ENCODE measurements at places on chromosomes 16 and 17.
A peak's percentile ranks its signal among the peaks of the same experiment; 100 is the strongest.

DNA sequence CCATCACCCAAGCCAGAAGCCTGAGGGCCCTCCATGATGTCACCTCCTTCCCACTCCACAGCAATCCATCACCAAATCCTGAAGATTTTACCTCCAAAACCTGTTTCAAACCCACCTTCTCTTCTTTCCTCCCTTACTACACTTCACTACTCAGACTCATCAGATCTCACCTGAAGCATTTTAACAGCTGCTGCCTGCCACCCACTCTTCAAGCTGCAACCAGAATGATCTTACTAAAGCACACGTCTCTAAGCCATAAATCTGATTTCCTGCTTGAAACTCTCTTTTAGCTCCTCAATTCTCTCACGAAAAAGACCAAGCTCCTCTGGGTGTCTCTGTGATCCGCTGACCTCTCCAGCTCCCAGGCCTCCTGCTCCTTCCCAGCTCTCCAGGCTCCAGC is 46.5 kb downstream of the CDK5R1 start:
- no peak for DNase-seq

GRCh38 chr16:15487336-15488284 is 53.2 kb downstream of the BMERB1 start:
- DNase-seq = no peak

- no peak for DNase-seq
These were observed 170.2 kb downstream of the HS3ST3B1 start for GRCh38 chr17:14471052-14471451.

DNA sequence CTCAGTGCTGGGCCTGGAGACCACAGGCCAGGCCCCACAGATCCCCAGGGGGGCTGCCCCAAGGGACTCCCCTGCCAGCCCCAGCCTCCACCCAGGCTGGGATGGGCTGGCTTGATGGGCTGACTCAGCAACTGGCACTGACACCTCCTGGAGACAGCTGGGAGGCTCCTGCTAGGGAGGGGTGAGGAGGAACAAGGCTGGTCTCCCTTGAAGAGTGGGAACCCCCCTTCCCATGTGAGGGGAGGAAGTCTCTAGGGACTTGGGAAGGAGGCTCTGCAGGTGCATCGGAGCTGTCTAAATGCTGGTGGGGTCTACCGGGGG is 10.4 kb downstream of the NHERF1 start:
- peak; percentile 57 for DNase-seq

DNA sequence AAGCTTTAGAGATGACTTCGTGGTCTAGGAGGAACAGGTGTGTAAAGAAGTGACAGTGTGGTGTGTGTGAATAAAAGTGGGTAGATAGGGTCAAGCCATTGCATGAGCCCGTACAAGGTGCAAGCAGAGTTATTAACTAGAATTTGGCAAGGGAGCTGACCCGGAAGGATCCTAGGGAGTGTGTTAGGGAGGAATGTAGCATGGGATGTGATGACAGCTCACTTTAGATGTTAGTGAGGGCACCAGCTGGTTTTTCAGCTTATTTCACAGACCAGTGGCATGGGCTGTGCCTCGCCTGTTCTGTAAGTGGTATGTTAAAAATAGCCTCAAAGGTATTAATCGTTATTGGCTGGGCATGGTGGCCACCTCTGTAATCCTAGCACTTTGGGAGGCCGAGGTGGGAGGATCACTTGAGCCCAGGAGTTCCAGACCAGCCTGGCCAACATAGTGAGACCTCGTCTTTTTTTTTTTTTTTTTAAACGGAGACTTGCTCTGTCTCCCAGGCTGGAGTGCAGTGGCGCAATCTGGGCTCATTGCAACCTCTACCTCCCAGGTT is 8.3 kb downstream of the ANKRD40CL start:
- DNase-seq = no peak

GRCh38 chr16:72751076-72751475 is 296.9 kb downstream of the ZFHX3 start:
- no peak for DNase-seq

DNA sequence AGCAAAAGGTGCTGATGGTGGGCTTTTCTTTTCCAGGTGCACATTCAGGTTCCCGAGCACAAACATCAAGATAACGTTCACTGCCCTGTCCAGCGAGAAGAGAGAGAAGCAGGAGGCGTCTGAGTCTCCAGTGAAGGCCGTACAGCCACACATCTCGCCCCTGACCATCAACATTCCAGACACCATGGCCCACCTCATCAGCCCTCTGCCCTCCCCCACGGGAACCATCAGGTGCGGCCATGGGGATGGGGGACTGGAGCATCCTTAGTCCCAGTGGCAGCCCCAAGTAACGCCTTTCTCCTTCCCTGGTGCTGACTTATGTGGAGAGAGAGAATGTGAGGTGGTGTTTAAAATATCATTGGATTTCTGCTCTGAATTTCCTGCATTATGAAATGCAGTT is 43.8 kb downstream of the FOXK2 start:
- DNase-seq = no peak

GRCh38 chr16:9061358-9061813 is 30.1 kb upstream of the HAPSTR1 start:
- no peak for DNase-seq

DNA sequence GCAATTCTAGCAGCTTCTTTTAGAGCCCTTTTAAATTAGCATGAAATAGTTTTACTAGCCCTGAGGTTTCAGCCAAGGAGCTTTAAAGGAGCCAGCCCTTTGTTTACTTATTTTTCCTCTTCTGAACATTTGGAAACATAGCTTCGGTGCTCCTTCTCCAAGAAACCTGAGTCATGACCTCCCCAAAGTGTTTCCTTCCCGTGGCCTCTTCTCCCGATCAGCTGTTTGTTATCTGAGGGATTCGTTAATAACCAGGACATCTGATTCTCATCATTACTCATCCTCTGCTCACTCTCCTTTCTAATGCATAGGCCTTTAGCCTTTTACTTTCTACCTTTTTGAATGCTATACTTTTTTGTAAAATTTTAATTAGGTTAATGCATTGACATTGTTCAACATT is 204.5 kb downstream of the WWOX start:
- DNase-seq = no peak

- DNase-seq = no peak
These were observed 69.0 kb downstream of the RTN4RL1 start for GRCh38 chr17:1956134-1956533.

DNA sequence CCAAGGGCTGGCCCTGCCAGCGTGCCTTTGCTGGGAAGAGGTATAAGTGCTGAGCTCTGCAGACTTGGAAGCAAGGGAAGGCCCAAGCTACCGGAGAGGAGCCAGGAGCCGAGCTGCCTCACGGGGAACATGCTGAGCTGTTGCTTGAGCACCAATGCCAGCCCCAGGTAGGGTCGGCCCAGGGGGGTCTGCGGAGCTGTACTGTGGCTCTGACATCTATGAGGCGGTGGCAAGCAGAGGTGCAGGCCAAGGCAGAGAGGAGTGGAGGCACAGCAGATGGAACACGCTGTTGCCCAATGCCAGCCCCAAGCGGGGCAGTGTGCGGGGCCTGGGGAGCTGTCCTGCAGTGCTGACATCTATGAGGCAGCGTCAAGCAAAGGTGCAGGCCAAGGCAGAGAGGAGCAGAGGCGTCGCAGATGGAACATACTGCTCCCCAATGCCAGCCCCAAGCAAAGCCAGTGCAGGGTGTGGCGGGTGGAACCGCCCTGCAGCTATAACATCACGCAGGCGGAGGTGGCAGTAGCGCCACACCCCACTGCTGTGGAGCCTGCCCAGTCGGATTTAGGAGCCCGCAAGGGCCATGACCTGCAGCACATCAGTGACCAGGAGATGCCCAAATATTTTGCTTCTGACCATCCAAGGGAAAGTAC is 10.0 kb downstream of the GGA2 start:
- no peak for DNase-seq

DNA sequence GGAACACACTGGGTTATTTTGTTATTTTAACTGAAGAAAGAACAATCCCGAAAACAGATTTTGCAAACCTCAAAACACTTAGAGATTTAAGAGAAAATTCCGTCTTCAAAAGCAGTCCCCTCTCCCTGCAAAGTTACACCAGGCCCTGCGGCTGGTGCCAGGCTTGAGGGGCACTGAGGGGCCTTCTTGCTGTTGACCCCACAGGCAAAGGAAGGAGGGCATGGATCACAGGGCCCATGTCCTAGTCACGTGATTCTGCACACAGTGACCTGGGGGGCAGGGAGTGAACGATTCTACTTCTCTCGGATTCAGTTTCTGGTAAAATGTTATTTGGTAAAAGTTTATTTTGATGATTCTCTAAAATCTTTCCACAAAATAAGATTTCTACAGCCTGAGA is 55.3 kb upstream of the FASN start:
- no peak for DNase-seq

DNA sequence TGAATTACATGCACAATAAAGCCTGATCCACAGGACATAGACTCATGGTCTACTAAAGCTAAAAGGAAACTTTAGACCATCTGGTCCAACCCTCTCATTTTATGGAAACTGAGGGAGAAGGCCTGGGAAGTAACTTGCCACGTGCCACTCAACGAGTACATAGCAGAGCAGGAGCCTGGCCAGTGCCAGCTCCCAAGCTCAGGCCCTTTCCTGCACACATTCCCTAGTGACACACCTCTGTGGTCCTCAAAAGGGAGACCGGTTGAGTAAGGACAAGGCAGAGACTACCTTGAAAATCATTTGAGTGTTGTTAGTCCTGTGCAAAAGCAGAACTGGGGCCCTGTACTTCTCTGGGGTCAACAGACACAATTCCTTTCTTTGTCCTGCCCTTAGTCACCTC is 2.8 kb downstream of the CCL4L2 start:
- no peak for DNase-seq

GRCh38 chr16:22782314-22782713 is 31.6 kb upstream of the HS3ST2 start:
- DNase-seq = no peak

DNA sequence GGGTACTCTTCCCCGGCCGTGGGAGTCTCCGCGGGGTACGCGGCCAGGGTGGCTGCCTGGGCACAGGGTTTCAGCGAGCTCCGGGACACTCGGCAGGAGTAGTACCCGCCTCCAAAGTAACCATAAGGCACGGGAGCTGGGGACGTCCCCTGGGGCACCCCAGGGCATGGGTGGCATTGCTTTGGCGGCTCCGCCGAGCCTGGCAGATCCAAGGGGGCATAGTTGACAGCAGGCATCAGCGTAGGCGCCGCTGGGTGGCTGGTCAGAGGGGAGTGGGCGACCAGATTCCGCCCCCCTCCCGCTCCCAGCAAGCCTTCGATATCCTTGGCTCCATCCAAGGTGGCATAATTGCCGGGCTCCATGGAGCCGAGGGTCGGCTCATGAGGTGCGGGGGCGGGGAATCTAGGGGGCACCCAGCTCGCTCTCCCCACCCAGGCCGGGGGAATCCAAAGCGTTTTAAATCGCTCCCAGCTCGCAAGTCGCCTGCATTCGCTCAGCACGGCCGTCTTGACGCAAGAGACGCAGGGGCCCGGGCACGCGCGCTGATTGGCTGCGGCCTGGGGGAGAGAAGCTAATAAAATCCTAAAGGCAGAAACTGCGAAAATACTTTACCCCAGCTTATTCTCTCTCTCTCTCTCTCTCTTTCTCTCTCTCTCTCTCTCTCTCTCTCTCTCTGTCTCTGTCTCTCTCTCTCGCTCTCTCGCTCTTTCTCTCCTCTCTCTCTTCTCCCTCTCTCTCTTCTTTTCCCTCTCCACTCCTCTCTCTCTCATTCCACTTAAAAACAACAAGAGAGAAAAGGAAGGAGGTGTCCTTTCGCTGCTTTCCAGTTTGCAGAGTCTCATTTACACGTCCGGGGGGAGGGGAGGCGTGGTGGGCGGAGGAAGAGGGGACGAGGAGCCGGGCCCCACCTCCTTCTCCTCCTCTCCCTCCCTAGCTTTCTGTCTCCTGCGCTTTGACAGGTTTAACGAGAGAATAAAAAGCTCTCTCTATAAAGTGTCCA is at the start of gene HOXB13:
HOXB13 (minus strand) TSS at position 519 of the 1,000 bp plus-strand sequence; CDS start at position 362, 157 bp downstream.
- DNase-seq = no peak

GRCh38 chr16:47480410-47480809 is 19.3 kb downstream of the PHKB start:
- DNase-seq = no peak

- no peak for DNase-seq
These were observed 23.6 kb upstream of the WFDC1 start for GRCh38 chr16:84271037-84271436.

DNA sequence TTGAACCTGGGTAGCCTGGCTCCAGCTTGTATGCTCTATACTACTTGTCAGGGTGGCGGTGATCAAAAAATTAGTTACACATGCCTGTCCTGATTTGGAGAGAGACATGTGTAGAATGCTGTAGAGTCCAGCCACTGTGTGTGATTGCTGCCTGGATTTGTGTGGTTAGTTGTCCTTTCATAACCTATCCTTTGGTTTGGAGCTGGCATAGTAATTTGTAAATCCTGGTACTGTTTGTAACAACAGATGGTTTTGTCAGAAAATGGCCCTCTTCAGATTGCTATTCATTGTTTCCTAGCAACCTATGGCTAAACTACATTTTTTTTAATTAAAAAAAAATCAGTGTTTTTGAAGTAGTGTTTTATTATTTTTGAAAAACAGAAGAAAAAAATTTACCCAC is 30.5 kb downstream of the ETV4 start:
- DNase-seq = no peak

- DNase-seq = no peak
These were observed 23.6 kb downstream of the RAB40B start for GRCh38 chr17:82674656-82675475.

DNA sequence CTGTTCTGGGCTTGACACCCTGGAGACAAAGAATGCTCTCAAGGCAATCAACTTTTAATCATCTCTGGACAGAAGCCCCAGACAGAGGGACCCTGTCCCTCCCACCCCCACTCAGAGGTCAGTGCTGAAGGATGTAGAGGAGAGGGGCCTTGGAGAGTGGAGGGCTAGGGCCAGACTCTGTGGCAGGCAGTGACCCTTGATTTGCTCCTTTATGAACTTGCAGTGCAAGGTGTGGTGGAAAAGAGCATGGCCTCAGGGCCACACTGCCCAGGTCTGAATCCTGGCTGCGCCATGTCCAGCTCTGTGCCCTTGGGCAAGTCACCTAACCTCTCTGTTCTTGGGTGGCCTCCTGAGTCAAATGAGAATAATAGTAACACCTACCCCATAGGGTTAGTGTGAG is 134.3 kb downstream of the TMEM132E start:
- no peak for DNase-seq

DNA sequence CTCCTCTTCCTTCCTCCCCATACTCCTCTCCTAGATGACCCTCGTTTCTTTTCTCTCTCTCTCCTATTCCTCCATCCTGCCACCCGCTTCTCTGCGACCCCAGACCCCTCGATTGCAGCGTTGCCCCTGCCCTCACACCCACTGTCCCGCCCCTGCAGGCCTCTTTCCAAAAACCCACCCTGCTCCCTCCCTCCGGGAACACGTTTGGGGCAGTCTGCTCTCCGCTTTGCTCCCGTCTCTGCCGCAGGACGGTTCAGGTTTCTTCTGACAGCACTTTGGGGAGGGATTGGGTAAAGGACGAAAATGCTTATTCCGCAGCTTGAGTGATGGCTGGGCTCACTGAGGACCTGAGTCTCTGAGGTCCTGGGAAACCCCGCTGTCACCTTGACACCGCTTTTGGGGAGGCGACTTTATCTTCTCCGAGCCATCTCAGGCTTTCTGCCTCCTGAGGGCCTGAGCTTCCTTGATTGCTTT is 690 bp downstream of the NDE1 start:
- peak; percentile 64 for DNase-seq

GRCh38 chr17:27343977-27344607 is 50.2 kb downstream of the WSB1 start:
- DNase-seq = no peak

- DNase-seq = no peak
These were observed 53.7 kb upstream of the ETV4 start for GRCh38 chr17:43599835-43600234.
